ENCODE measurements at places on chromosomes 4 and X.
A peak's percentile ranks its signal among the peaks of the same experiment; 100 is the strongest.

DNA sequence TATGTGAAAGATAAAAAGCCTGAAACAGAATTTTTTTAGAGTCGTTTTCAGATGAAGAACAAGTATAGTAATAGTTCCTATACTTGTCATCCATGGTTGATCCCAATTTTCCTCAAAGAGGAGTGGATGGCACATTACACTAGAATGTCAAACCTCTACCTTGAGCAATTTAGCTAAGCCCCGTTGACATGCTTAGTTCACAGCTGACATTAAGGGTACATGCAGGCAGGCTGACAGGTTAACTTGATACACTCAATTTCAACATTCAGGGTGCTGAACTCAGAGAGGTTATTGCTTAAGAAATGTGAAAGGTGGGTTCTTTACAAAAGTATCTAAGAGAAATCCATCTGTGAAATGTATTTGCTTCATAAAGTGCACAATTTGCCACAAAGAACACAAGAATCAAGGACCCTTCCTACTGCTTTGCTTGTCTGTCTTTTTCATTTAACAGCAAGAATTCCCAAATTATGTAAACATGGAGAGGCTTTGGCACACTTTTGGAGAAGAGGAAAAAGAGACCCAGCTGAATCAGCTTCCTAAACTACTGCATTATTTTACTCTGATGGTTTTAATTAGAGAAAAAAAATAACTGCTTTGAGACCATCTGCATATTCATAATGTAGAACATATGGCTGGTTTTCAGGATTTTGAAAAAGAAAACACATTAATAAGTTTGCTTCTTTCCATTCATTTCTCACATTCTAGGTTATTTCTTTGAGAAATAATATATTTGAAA, 122.5 kb upstream of the DDIT4L start:
- no peak for DNase-seq

- DNase-seq: no peak
Observed at GRCh38 chr4:147325571-147325981, 155.3 kb upstream of the EDNRA start.

- no peak for DNase-seq
Observed at GRCh38 chrX:4277122-4277521, 563.7 kb upstream of the PRKX start.

- no peak for DNase-seq
Observed at GRCh38 chrX:137431693-137432488, 134.0 kb upstream of the ZIC3 start.

- no peak for DNase-seq
Observed at GRCh38 chr4:176313596-176314336, 6.0 kb upstream of the SPCS3 start.

DNA sequence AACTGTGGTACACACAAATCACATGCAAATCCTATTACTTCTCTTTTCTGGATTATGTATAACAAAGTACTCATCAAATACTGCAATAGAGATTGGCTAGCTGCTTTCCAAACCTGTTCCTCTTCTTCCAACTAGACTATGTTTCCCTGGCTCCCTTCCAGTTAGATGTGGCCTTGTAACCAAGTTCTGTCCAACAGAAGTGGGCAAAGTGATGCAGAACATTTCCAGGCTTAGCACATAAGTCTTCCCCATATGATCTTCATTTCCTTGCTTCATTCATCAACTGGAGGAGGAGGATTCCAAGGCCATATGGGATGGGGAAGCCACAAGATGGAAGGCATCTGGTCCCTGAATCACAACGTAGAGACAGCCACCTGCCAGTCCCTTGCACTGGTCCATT, 8.0 kb downstream of the SLC9A7 start:
- DNase-seq: no peak

DNA sequence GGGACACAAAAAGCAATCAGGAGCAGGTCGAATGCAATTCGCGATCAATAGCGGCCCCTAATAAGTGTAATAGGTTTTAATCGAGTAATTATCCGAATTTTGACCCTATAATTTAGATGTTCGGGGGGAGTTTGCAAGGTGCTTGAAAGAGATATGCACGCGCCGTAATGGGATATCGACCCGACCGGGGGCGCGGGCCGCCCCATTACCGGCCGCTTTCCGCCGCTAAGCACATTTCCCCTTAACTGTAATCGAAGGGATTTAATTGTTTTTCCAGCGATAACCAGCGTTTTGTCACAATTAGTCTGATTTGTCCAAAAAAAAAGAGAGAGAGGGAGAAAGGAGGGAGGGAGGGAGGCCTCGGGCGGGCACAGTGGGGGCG, 997 bp downstream of the NKX1-1 start:
- no peak for DNase-seq

DNA sequence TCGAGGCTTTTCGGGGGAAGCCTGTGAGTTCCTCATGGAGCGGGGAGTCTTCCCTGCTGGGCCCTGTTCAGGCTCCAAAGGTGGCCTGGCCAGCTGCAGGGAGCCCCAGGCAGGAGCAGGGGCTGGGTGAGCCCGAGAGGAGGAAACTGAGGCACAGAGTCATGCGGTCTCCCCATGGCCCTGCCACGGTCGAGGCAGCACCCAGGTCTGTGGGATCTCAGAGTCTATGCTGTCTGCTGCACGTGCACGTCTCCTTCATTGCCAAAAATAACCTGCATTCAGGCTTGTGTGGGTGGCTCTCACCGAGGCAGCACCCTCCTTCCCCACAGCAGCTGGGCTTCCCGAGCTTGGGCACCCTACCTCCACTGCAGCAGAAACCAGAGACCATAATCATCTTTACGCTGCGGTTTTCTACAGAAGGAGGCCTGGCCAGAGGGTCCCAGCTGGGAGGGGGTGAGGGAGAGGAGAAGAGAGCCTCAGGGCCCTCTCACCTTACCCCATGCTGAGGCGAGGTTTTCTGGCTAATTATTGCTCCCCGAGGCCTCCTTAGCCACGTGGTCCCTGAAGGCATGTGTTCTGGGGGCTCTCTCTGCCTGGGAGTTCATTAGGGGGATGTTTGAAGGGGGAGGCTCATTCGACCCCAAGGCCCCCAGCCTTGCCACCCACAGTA, 64.3 kb downstream of the CPZ start:
- no peak for DNase-seq

- DNase-seq: no peak
Observed at GRCh38 chr4:1416948-1417260, 10.7 kb upstream of the NKX1-1 start.

GRCh38 chrX:80808881-80809411, 731 bp downstream of the BRWD3 start:
- DNase-seq: no peak

DNA sequence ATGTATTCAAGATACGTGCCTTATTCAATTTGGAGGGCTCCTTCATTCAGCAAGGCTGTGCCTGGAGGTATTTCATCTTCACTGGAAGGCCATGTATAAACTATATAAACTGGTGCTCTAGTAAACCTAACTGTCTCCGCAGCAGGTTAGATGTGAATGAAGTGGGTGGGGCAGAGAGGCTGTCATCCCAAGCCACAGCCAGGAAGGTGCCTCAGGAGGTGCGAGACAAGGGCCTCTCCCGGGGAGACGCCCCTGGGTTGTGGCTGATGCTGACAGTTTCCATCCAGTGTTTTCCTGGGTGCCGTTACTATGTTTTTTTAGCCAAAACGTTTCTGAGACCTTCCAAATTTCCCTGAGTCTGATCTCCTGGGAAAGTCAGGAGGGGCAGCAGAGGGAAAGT, 221.5 kb upstream of the RPL34 start:
- no peak for DNase-seq

DNA sequence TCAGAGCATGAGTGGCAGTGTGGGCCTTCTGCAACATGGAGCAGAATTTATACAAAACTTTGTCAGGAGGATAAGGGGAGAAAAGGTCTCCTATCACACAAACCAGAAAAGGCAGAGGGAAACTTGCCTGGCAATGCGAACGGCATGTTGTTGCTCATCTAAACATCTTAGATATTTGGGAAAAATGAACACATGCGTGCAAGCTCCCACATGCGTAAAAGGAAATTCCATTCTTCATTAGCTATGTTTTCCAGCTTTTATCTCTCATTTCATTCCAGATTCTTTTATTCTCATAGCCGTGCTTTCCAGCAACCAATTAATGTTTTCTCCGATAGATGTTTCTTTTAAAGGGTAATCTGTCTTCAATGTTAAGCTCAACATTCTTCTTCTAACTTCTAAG, 31.3 kb upstream of the GBA3 start:
- no peak for DNase-seq

DNA sequence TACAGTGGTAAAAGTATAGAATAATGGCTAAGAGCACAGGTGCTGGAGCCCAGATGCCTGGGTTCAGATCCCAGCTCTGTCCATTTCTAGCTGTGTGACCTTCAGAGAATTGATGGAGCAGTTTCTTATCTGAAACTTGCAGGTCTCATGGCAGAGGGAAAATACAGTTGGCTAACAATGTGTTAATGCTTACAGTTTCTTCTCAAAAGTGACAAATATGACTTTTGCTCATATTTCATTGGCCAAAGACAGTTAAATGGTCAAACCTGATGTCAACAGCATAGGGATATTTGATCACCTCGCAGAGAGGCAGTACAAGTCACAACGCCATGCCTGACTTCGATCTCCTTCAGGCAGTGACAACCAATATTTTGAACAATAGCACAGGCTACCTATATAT, 60.2 kb upstream of the LCORL start:
- DNase-seq: no peak

DNA sequence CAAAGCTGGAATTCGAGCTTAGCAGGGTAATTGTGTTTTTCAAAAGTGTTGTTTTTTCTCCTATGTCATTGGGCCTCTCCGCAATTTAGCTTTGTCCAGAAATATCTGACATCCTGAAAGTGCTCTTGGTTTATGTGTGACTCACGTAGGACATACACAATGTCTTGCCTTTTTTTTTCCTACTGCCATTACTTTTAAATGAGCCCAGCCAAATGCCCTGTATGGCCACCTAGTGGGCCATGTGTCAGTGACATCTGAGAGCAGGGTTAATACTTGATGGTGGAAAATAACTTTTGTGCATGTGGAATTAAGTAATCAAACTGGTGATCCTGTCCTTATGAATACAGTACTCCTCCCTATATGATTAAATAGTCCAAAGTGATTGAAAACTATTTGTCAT, 1411.1 kb upstream of the TENM3 start:
- DNase-seq: no peak

DNA sequence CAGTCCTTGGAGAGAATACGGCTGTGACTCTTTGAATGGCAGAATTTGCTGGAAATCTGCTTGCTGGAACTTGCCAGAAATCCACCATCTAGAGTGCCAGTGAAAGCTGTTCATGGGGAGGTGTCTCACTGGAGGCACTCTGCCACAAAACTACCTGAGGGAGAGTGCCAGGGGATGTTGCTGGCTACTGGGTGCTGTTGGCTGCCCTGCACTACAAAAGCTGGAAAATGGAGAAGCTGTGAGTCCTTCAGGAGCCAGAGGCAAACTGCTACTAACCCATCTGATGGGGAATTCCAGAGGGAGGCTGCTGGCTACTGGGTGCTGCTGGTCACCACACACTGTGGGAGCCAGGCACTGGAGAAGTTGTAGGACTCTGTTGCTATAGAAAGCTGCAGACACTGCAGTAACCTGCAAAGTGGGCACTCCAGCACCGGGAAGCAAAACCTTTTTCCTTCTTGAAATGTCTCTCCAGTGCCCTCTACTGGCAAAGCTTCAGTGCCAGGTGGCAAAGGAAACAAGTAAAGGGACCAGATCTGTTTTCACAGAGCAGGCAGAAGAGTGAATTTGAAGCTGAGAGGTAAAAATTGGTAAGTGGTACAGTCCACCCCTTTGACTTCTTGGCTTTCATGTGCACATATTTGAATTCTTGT, 47.8 kb upstream of the HSD17B10 start:
- peak; percentile 2 for DNase-seq
